ENCODE measurements at places on chromosomes 4 and X. TPM values are rescaled to one million over a fixed set of nuclear protein-coding genes. Genes with fewer than 3 reads are reported as not detected.

DNA sequence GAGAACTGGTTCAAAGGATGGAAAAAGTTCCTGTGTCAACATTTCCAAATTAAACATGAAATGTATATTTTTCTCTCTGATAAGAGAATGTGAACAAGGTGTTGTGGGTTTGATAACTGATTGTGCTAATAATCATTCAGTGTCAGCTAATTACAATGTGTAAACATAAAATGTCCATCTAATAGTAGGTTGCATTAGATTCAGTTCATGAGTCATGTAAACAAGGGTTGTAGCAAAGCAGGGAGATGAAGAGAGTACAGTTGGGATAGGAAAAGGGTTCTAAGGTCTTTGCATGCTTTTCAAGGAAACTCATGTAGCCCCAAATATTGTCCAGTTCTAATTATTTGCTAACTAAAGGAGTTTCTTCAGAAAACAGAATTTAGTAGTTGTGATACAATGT lies 55.4 kb downstream of the DCLK2 start:
- no peak overlapping the region for H3K27ac ChIP-seq
- H3K36me3 ChIP-seq: no peaks in the 10 kb centered on the region
- no peaks in the 10 kb centered on the region for H3K27me3 ChIP-seq
- no peak for DNase-seq
- no peak overlapping the region for H3K4me3 ChIP-seq

TSPAN7 gene
- 22.2 TPM for total RNA-seq

KLKB1 gene
- 0.80 TPM for total RNA-seq

DNA sequence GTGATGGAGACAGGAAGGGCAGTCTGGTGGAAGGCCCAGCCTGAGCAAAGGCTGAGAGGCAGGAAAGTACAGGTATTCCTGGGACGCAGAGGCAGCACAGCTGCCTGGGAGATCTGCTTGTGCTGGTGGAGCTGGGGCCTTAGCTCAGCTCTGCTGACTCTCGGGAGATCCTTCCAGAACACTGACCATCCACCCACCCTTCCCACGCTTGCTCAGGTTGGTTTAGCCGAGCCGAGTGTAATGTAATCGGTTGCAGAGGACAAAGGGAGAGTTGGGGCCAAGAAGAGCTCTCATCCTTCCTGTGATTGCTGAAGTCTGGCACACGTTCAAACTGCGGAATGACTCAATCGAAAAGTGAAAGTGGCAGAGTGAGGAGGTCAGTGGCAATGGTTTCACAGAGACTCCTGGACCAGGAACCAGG lies 43.1 kb upstream of the GPR78 start:
- no peak overlapping the region for H3K4me3 ChIP-seq
- no peak overlapping the region for H3K27ac ChIP-seq
- no peaks in the 10 kb centered on the region for H3K27me3 ChIP-seq
- DNase-seq: no peak
- no peaks in the 10 kb centered on the region for H3K36me3 ChIP-seq
- peaks cover 8% of the 10 kb centered on the region for H3K4me1 ChIP-seq

SLC16A2 gene
- 12.1 TPM for total RNA-seq

SPATA18 gene
- total RNA-seq: 2.0 TPM

DNA sequence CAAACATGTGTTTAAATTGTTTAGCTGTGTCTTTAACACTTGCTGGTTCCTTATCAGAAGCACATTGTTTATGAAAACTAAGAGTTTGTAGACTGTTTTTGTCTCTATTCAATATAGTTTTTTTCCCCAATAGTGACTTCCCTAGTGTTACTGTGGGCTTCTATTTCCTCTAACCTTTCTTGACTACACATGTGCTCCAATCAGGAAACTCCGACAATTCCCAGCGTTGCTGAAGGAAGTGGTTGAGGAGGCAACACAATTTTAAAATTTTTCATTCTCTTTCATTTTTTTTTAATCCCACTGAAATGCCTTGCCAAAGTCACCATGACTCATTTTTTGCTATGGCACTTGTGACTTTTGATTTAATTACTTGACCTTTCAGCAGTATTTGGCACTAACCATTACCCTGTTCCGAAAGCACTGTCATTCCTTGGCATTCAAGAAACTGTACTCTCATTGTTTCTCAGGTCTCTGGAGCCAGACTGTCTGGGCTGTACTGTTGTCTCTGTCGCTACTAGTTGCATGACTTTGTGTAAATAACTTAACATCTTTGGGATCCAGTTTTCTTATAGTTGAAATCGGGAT lies 67.6 kb upstream of the FREM3 start:
- H3K27me3 ChIP-seq: no peaks in the 10 kb centered on the region
- H3K27ac ChIP-seq: no peak overlapping the region
- DNase-seq: no peak
- no peak overlapping the region for H3K4me3 ChIP-seq
- H3K36me3 ChIP-seq: no peaks in the 10 kb centered on the region
